Esophagus squamous epithelium (tissue), 5 donors: ENCODE measurements at places on chromosomes 7 and 10.

- DNase-seq: no peak
Measured at GRCh38 chr10:14812271-14812670, 25.6 kb downstream of the CDNF start.

DNA sequence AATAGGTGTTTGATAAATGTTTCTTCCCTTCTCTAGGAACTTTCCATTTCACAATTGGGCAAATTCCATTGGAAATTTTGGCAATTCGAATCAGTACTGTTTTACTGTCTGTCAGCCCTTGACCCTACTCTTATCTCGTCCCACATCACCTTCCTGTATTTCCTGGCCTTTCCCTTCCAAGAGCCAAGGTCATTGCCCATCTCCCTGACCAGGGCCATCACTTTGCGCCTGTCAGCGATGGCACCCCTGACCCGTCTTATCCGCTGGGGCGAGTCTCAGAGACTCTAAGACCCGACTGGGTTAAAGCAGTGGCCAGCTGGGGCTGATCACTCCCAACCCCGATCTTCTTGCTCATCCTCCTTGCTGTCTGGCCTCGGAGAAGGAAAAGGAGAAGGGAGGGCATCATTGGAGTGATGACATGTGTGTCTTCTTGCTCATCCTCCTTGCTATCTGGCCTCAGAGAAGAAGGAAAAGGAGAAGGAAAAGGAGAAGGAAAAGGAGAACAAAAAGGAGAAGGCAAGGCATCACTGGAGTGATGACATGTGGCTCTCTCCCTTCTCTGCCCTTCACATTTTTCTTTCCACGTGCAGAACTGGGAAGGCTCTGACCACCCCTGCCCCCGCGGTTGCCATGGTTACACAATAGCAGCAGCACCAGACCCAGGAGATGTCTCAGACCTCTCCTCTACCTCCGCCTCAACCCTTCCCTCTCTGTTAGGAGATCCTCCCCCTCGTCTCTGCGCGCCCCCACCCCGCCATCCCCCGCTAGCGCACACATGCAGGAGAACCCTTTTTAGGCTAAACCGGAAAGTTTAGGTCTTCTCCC is 2.0 kb downstream of the SEMA3D start:
- no peak for DNase-seq

GRCh38 chr7:79465551-79465950 is 12.1 kb upstream of the MAGI2 start:
- DNase-seq: no peak

- no peak for DNase-seq
Measured at GRCh38 chr7:76020031-76020714, 25.8 kb upstream of the TMEM120A start.

GRCh38 chr7:102291056-102291915 is 4.6 kb downstream of the SH2B2 start:
- DNase-seq: no peak

DNA sequence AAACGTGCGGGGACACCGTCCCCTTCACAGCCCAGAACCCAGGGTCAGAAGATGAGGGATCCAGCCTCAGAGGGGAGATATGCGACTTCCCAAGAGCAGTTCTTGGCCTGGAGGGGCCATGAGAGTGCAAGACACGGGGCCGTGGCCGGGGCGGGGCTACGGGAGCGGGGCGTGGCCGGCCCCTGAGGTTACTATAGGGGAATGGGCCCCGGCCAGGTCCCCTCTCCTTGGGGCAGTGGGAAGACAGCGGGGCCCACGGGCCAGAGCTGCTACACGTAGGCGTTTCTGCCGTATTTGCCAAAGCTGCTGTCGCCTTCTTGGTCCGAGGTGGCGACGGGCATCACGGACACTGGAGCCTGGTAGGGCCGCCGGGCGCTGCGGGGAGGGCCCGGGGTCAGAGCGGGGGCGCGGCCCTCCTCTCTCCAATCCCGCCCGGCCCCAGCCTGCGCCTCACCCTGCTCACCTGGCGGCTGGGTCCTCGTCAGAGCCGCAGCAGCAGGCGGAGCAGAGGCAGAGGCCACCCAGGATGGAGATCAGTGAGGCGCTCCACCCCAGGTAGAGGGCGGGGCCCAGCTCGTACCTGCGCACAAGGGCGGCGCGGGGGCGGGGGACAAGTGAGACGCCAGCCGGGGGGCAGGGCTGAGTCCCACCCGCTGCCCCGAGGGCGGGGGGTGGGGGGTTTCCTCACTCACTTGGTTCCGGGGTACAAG is 5.3 kb downstream of the CLDN15 start:
- no peak for DNase-seq

DNA sequence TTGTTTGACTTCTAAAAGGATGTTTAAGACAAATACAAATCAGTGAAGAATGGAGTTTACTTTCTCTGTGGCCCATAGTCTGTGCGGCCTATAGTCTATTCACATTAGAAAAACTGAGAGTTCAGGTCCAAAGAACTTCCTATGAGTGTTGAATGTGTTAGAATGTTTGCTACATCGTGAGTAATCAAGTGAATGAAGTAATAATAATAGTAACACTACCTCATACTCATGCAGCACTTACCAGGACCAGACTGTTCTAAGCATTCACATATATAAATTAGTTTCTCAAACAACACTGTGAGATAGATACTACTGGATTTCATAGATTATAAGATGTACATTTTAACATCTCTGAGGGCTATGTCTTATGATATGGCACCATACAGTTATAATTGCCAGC is 70.4 kb downstream of the RALA start:
- DNase-seq: no peak
